ENCODE measurements at places on chromosomes 3 and 15.

DNA sequence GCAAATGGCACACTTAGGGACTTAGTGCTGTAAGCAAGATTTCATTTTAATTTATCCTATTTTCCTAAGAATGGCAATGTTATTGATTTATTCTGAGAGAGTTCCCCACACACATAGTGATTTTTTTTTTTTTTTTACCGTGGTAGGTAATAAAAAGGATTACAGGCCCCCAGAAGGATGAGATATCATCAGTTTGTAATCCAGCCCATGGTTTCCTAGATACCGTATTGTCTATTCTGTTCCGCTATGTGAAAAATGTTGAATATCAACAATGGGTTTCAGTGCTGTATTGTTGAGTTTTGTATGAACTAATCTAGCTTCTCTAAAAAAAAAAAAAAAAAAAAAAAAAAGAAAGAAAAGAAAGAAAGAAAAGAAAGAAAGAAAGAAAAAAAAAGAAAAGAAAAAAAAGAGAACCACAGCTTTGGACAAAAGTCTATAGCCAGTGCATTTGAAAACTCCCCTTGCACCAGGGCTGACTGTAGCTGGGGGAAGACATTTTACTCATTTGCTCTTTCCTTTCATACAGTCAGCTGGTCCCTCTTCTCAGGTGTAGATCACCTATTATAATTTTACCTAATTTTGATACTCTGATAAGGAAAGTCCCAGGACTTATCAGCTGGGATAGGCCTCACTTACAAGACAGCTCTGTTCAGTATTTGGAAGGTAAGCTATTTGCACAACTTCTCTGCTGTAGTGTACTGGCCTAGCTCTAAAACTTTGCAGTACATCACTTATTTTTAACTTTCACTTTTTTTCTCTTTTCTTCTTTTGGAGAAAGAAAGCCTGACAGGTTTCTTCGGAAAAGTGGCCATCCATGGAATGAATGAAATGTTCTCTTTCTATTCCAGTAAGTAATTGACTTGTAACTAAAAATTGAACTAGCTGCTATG, 101.4 kb upstream of the SOX2 start:
- DNase-seq: no peak

DNA sequence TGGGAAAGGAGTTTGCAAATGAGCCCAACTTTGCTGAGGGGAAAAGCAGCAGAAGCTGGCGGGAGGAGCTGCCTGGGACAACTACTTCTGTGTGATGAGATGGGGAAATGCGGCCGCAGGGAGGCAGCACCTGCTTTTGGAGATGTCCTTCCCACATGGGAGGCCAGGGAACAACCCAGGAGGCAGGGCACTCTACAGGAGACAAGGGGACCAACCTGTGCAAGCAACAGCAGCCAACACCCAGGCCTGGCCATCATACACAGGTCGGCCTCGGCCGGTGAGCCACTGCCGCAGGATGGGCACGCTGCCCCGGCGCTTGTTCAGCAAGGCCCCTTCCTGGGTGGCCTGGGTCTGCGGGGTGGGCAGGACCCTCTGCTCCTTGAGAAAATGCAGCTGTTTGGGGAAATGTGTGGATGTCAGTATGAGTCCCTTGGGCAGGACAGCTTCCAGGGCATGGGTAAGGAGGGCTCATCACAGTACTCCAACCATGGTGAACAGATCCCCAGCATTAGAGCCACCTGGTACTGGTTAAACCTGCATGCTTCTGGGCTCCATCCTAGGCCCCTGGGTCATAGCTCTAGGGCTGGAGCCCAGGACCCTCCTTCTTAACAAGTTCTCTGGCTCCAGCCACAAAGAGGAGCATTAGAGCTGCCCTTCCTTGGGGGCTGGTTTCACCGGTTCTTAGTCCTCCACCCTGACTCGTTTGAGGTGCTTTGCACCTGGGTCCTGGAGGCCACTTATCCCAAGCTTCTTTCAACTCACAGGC, 11.6 kb downstream of the EPB42 start:
- DNase-seq: no peak

- DNase-seq: no peak
These were observed 497 bp upstream of the CLASP2 start for GRCh38 chr3:33718595-33718907.

DNA sequence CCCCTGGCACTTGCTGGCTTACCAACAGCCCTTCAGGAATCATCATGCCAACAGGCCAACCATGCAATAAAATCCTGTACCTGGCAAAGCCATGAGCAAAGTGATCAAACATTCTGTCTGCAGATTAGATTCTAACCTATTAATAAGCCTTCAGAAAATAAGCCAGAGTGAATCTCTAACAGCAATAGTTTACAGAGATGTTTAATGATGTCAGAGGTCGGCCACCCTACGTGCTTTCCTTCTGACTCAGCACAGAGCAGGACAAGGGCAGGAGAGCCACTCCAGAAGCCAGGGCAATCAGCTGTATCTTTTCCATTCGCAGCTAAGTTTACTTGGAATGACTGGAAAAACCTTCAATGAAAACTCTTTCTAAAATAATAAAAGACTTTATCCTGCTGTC, 13.1 kb downstream of the COL8A1 start:
- no peak for DNase-seq

DNA sequence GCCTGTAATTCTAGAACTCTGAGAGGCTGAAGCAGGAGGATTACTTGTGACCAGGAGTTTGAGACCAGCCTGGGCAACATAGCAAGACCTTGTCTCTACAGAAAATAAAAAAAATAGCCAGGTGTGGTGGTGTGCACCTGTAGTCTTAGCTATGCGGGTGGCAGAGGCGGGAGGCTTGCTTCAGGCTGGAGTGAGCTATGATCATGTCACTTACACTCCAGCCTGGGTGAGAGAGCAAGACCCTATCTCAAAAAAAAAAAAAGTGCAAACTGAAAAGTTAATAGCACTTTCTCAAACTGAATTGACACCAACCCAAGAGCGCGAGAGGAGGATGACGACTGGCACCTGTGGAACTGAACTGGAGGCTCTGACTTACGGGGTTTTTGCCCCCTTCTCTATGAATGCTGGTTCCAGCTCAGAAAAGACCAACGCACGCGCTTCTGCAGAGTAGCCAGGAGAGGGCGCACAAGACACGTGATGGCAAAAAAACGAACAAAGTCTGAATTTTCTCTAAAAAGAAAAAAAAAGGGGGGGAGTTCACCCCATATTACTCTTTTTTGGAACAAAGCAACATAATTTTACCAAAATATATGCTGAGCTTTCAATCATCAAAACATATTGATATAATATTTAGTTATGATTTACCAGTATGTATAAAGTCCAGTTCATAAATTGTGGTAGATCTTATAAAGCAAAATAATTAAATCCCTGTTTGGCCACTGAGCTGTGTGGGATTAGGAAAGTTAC, 23.7 kb downstream of the CFAP92 start:
- peak; percentile 58 for DNase-seq

DNA sequence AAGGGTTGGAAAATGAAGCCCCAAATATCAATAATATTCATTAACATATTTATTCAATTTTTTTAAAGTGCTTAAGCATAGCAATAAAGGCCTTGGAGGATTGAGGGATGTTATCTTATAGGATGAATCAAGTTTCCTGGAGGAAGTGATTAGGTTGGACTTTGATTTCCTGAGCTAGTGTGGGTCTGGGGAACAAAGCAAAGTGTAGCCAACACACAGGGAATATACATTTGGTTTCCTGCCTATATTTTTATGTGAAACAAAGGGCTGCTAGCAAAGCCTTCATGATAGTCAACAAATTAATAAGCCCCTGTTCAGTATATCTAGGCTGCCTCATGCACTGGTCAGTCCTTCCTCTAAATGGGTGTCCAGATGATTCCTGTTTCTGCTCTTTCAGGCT, 261.1 kb upstream of the IL12A start:
- no peak for DNase-seq

- no peak for DNase-seq
These were observed 42.6 kb downstream of the GOLIM4 start for GRCh38 chr3:168053115-168053514.

GRCh38 chr3:22377421-22377820, 626.4 kb upstream of the ZNF385D start:
- DNase-seq: no peak

GRCh38 chr3:66133853-66134445, 86.9 kb upstream of the SLC25A26 start:
- DNase-seq: no peak

- DNase-seq: no peak
These were observed 171.6 kb upstream of the MBNL1 start for GRCh38 chr3:152097120-152097519.

DNA sequence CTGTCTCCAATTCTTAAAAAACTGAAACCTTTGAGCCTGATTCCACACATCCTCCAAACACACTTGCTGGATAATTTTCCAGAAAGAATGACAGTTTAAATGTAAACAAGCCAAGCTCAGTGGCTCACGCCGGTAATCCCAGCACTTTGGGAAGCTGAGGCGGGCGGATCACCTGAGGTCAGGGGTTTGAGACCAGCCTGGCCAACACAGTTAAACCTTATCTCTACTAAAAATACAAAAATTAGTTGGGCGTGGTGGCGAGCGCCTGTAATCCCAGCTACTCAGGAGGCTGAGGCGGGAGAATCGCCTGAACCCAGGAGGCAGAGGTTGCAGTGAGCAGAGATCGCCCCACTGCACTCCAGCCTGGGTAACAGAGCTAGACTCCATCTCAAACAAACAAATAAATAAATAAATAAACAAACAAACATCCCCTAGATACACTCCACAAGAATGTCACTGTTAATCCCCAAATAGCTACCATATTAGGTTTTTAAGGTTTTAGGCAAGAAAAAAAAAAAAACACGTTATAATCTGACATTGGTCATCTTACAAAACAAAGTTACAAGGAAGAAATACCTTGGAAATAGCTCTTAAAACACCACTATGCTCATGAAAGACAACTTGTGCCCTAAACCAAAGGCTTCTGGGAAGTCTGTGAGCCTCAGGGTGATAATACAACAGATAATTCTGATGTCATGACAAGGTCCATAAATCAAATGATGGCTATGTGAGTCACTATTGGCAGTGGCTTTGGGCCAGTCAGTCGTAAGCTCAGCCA, 13.2 kb downstream of the TNIK start:
- DNase-seq: no peak

DNA sequence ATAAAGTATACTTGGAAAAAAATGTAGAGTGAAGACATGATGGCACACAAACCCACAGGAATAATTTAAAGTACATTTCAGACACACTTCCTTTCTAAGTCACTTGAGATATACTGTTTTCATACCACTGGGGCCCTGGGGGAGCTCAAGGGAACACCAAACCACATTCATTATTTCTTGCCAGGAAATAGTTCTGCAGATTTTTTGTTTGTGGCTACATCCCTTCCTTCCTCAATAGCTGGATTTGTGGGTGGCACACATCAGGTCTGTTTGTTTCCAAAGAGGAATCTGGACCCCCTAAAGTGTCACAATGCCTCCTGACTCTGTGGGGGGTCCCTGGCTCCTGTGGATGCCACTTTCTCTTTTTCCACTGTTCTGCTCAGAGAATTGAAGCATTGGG, 153.5 kb upstream of the COL8A1 start:
- no peak for DNase-seq

DNA sequence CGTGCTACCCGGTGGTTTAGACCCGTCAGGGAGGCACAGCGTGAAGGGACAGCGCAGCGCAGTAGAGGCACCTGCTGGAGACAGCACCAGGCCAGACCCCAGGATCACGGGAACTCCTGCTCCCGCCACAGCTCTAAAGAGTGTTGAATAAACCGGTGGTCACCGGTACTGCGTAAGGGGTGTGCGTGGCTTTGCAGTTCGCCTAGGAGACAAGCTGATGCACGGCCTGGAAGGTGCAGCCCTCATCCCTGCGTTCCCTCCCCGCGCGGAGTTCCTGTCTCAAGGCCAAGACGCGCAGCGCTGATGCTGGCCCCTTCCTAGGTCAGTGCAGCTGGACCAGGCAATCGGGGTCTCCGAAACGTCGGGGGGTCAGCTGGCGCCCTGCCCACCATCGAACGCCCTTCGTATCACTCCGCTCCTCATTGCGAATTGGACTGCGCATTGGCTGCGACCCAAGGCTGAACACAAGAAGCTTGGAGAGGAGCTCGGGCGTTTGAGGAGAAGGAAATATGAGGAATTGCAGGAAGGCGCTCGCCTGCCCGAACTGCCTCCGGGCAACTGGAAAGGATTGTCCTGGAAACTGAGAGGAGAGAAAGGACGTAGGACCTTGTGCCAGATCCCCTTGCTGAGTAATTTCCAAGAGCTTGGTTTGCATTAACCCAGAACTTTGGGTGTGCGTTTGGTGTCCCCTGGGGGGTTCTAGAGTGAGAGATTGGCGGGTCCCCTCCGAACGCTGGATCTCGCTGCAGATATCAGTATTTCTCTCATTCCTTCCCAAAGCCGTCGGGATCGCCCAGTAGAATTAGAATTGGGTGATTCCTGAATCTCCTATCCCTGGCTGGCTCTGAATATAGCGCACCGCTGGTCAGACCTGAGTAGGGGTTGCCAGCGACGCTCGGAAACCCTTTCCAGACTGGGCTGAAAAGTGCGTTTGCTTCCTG, 2.3 kb upstream of the SOX14 start:
- no peak for DNase-seq

- DNase-seq: no peak
These were observed 795 bp upstream of the TCF12 start for GRCh38 chr15:56917652-56918045.

GRCh38 chr3:9499455-9500107, 54.0 kb downstream of the LHFPL4 start:
- DNase-seq: no peak

DNA sequence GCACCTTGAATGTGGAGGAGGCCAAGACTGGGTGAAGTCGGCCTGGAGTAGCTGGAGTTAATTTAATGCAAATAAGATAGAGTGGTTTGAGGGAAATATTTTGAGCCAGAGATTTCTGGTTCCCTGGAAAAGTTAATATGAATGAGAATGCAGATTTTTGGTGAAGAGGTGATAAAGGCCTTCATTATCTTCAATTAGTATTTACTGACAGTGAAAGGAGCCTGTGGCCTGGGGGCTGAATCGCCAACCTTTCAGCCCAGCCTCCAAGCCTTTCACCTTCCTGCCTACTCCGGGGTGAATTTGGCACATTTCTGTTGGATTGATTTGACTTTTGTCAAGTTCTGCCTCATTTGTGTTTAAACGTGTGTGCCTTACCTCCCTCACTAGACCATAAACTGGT, 147.8 kb downstream of the SOX2 start:
- no peak for DNase-seq

- DNase-seq: no peak
These were observed 50.0 kb upstream of the ARHGEF26 start for GRCh38 chr3:154071146-154071545.

DNA sequence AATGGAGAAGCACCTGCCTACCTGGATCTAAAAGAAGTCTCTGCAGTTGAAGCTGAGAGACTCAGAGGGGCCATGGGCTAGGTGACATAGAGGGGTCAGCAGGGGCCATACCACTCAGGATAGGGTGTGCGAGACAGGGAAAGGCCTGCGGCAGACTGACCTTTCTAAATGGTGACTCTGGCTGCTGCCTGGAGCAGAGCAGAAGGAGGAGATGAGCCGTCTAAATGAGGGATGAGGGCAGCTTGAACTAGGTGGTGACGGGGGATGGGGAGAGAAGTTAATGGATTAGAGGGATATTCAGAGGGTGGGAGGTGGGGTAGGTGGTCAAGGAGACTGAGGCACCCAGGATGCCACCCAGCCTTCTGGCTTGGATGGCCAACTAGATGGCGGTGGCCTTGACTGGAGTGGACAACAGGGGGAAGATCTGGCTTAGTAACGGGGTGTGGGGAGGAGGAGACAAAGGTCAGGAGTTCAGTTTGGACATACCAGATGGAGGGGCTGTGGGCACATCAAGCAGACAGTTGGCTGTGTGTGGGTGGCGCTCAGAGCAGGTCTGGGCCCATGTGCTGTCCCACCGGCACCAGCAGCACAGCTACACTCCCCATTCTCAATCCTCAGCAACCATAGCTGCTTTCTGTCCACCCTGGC, 3.2 kb upstream of the ITIH1 start:
- DNase-seq: no peak

Data from stimulated activated CD4-positive, alpha-beta T cell treated with anti-CD3 and anti-CD28 coated beads, Interleukin-1b, Interleukin-23, amount 100 ng/mL, for 4 hours (primary cell).